ENCODE measurements at places on chromosomes 7 and 10.

- peak; percentile 88 for DNase-seq
Measured at GRCh38 chr10:3763035-3763456, 22.0 kb downstream of the KLF6 start.

DNA sequence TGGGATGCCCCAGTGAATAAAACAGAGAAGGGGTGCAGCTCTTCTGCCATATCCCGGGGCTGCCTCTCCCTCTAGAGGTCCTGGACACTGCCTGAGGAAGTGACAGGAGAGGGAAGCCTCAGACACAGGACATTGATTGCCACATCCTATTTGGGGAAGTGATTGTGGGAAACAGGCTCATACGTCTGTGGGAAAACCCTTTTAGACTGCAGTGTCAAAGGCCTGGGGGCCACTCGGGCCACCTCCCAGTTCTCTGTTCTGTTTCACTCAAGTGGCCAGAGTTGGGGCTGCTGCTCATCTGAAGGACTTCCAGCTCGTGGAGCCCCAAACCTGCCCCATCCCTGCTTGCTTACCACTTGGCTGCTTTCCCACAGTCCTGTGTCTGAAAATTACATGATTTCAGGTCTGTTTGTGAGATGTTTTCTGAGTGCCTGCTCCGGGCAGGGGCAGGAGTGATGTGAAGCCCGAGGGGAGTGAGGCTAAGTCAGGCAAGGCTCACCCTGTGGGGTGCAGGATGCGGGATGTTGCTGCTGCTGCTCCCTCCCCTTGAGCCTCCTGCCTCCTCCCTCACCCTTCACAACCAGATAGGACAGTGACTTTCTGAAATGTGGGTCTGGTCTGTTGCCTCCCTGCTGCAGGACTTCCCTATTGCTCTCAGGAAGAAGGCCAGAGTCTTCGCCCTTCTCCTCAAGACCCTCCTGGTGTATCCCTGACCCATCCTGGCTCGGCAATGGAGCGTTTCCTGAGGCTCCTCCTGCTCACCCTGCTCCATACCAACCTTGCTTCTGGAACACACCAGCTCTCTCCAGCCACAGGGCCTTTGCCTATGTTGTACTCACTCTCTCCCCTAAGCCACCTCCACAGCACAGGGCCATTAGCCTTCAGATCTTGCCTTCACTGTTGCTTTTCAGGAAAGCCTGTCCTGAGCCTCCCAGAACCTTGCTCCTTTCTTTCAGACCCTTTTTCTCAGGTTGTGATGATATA lies 58.4 kb downstream of the NEURL1 start:
- no peak for DNase-seq

- DNase-seq: no peak
Measured at GRCh38 chr7:76336094-76336493, 22.7 kb downstream of the YWHAG start.

GRCh38 chr10:112304267-112304859 lies 21.2 kb downstream of the TECTB start:
- no peak for DNase-seq

GRCh38 chr10:70914316-70914864 lies 26.0 kb upstream of the PCBD1 start:
- DNase-seq: no peak

DNA sequence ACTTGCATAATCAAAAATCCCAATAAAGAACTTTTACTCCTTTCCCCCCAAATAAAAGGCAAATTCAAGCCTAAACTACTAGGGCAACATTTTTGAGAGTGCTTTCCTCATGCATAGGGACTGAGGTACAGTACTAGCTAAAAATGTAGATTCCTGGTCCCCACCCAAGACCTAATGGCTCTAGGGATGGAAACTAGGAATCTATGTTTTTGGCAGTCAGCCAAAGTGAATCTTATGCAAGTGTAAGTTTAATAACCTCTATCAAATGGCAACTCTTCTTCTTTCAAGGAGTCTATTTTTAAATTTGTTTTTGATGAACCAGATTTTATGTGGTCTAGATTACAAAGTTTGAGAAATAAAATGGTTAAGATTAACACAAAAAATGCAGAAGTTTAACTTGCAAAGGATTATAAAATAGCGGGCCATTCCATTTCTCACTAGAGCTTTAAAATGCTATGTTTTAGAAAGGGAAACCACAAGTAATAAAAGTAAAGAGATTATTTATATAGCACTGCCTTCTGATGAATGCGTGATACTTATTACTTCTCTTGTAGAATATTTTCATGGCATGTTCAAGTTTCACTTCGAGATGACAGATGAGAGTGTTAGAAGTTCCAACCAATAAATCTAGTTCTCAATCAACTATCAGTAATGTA lies 70.4 kb upstream of the MDFIC start:
- no peak for DNase-seq

GRCh38 chr7:9822458-9823290 lies 1151.0 kb upstream of the PHF14 start:
- no peak for DNase-seq

DNA sequence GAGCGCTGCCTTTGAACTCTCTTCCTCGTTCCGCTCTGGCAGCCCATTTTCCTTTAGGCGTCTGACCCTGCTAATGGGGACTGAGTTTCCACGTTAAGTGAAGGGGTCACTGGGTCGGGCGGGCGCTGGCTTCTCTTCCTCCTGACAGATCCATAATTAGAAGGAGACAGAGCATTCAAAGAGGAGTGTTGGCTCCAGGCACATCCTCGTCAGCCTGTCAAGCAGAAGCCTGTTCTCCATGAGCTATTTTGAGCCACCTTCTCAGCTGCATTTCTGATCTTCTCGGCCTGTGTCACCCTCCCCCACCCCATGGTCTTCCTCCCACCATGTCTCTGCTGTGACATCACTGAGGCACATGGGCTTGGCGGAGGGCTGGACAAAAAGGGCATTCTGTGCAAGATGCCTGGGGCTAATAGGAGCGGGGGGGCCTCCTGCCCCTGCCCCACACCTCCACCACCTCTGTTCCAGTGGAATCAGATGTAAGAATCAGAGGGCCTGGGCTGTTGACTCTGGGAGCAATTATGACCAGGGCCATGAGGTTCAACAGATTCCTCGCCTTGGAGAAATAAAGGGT lies 248.1 kb downstream of the PLXNA4 start:
- no peak for DNase-seq

- DNase-seq: no peak
Measured at GRCh38 chr10:100823194-100823593, 77.8 kb downstream of the PAX2 start.

GRCh38 chr7:115145512-115145911 lies 223.6 kb downstream of the MDFIC start:
- DNase-seq: no peak

DNA sequence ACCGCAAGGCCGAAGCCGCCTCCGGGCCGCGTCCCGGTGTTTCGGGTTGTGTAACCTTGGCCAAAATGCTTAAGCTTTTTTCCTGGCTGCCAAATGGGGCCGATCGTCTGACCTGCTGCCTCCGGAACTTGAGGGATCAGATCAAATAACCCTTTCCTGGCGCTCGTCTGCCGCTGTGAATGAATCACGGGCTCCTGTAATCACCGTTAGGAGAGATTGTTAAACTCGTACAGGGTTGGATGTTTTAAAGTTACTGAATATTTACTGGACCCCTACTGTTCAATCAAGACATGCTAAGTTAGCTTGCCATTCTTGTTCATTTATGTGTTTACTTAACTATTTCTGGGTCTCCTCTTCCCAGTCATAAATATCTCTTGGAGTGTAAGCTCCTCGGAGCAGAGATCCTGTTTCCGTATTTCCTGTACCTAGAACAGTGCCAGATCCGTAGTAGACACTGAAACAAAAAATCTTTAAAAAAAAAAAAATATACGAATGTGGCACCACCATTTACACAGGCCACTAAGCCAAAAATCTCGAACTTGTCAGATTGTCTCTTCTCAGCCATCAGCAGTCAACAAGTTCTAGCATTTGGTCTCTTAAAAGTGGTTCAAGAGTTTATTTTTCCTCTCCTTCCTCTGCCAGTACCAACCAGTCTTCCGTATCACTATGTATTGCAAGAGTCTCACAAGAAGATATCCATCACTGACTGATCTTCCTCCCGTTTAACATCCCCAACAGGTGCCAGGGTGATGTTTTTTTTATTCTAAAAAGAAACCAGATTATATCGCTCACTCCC lies 650 bp upstream of the TM9SF3 start:
- peak; percentile 82 for DNase-seq

- DNase-seq: no peak
Measured at GRCh38 chr10:23755556-23755955, 316.7 kb downstream of the OTUD1 start.

DNA sequence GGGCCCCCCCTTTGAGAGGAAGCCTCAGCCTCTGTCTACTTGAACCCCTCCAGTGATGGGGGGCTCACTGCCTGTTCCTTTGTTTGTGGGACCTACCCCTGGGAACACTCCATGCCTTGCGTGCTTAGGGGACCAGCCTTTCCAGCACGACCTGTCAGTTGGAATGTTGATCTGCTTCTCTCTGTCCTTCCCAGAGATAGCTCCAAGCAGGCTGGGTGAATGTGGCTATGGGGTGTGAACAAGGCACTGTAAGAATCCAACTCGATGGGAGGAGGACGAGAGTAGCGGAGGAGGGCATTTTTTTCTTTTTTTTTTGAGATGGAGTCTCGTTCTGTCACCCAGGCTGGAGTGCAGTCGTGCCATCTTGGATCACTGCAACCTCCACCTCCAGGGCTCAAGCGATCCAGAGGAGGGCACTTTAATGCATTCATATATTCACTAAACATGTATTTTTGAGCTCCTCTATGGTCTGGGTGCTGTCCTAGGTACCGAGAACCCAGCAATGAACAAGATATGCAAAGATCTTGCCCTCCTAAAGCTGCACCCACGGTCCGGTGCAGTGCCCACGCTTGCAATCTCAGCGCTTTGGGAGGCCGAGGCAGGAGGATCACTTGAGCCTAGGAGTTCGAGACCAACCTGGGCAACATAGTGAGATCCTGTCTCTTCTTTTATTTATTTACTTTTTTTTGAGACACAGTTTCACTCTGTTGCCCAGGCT lies 8.5 kb downstream of the CLIP2 start:
- DNase-seq: no peak

DNA sequence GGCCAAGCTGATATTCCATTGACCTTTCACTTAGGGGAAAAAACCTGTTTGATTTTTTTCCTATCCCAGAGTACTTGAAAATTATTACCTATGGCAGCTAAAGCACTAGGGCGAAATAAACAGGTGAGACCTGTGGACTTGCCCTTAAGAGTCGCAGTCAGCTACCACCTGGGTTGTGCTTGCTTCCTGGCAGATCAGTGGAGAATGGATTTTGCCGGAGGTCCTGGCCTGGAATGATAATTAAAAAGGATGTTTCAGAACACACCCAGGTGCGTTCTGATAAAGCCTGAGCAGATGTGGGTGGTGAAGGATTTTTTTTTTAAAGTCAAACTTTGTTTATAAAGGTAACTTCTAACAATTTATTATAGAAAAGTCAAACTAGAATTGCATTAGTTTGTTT lies 59.1 kb downstream of the AUTS2 start:
- DNase-seq: no peak

Data from RPMI7951 (cell line).